ENCODE measurements at places on chromosomes 7 and 10.

DNA sequence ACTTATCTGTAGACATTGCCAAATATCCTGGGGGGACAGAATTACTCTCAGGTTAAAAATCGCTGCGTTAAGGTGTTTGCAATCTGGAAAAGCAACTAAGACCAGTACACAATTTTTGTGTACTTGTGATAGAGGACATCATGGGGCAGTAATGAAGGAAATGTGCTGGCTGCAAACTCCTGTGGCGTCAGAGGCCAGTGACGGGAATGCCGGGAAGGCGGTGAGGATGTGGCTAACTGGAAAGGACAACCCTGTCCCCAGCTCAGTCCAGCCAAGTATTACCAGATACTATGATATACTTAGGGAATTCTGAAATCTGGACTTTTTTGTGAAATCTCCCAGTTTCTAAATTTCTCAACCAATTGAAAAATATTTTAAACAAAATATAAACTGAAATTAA, 103.1 kb upstream of the NANOS1 start:
- DNase-seq: no peak

DNA sequence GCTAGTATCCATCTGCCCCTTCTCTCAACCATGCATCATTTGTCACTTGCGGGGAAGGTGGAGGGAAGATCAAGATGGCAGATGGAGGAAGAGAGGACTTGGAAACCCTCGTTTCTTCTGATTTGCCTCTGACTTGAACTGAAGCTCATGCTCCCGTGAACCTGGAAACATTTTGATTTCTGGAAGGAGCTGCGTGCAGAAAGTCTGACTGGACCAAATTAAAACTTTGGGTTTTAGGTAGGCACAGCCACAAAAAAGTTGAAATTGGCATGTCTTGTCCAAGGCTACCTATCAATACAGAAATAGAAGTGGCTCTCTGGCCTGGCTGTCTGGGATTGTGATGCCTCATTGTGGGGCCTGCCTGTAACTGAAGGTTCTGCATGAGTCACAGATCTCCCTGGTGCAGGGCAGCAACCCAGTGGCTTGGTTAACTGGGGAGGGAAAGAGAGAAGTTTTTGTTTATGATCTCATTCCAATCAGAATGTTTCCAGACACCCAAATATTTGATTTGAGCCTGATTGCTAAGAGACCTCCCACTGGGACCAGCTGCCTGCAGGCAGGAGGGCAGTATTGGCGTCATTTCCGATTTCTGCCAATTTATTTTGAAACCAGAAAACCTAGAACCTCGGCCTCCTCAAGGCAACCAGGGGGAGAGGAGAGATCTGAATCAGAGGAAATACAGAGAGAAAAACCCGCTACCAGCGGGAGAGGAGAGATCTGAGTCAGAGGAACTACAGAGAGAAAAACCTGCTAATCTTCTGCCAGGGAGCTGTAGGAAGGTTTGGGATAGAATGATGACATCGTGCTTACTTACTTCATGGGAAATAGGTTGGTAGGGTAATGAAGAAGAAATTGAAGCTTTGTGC, 363.6 kb downstream of the ANKRD30A start:
- DNase-seq: no peak

- no peak for DNase-seq
Observed at GRCh38 chr7:70017357-70017756, 419.1 kb downstream of the AUTS2 start.

GRCh38 chr10:113538151-113538550, 14.7 kb upstream of the HABP2 start:
- no peak for DNase-seq

DNA sequence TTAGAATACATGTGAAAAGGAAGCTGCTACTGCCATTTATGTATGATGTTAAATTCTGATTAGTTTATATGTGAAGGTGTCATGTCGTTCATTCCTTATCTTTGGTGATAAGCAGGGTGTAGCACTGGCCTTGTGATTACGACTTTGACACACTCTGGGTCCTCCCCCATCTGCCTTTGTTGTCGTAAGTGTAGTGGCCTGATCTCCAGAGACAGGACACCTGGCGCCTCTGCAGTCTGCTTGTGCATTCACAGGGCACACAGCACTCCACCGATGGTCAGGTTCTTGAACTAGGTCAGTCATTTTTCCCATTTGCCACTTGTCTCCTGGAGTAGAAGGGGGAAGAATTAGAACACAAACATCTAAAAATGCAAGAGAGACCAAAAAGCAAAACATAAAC, 186.0 kb downstream of the PRKCQ start:
- DNase-seq: no peak

GRCh38 chr7:2607923-2608904, 23.6 kb upstream of the TTYH3 start:
- DNase-seq: no peak
